NT2/D1 (cell line): ENCODE measurements at places on chromosomes 13 and 19.
A peak's percentile ranks its signal among the peaks of the same experiment; 100 is the strongest.

DNA sequence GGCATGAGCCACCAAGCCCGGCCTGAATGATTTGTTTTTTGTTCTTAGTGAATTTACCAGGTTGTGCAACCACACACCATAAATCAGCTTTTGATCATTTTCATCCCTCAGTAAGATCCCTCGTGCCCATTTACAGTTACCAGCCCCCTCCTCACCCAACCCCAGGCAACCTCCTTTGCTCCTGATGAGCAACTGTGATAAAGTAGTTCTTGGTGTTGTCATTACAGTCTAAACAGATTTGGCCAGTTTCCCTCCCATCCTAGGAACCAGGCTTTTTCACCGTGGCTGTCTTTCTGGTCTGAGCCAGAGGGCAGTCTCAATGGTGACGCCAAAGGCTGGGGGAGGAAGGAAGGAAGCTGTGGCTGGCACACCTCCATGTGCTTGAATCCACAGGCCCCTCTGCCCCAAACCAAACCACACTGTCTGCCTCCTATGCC lies 61.2 kb upstream of the WDFY2 start:
- no peak for DNase-seq

- DNase-seq: no peak
Measured at GRCh38 chr19:44876930-44877535, 14.0 kb upstream of the TOMM40 start.

- no peak for DNase-seq
Measured at GRCh38 chr19:6023936-6024335, 46.0 kb upstream of the RANBP3 start.

DNA sequence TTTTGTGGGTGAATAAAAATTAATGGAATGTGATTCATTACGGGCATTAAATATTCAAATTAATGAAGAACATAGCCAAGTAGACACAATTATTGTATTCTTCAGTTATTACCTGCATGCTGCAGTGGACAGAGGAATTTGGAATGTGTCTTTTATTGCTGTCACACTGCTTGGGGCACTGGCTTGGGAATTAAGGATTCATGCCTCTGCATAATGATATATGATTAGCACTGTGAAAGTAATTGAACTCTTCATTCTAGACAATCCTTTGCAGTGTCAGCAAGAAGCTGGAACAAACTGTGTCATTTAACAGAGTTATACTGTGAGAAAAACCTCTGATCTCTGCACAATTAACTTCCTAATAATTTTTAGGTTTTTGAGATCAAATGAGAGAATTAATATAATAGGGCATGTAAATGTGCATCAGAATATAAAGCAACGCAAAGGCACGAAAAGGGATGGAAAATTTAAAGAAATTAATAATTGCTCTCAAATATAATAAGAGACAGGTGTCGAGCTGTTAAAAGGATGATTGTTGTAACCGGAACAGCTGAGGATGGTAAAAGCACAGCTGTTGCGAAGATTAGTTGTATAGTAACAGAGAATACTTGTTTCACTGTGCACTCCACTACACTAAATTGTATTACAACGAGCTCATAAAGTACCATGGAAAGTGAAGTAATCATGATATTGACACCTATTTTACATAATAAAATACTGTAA lies 235.1 kb upstream of the MIR17HG start:
- no peak for DNase-seq

- no peak for DNase-seq
Measured at GRCh38 chr13:98014766-98015165, 61.3 kb downstream of the IPO5 start.

GRCh38 chr19:1181606-1182005 lies 7.5 kb upstream of the SBNO2 start:
- DNase-seq: no peak

DNA sequence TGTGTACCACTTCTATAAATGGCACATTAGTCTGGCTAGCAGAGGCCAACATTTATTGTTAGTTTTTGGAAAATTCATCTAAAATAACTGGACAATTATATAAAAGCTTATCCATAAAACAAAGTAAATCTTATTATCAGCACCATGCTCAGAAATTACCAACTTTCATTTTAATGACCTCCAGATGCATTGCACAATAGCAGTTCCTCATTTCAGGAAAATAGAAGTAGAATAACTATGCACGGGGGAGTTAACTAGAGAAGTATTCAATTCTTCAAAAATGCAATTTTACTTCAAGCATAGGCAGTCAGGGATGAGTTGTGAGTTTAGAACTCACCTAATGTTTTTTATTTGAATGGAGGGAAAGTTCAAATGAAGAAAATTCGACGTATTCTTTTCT lies 1023.5 kb downstream of the PCDH17 start:
- DNase-seq: no peak

DNA sequence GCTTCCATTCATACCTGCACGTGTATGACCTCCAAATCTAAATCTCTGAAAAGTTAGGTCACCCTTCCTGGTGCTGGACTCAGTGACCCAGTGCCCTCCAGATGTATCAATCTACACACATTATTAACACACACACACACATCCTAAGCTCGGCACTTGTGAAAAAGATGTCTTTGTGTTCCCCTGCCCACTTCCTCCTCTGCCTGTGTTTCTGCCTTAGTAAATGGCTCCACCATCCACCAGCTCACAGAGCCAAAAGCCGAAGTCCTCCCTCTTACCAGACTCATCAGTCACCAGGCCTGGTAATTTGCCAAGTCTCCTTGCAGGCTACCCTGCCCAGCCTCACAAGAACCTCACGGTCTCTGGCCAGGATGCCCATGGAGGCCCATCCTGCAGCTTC lies 131.5 kb downstream of the SHISA2 start:
- no peak for DNase-seq

DNA sequence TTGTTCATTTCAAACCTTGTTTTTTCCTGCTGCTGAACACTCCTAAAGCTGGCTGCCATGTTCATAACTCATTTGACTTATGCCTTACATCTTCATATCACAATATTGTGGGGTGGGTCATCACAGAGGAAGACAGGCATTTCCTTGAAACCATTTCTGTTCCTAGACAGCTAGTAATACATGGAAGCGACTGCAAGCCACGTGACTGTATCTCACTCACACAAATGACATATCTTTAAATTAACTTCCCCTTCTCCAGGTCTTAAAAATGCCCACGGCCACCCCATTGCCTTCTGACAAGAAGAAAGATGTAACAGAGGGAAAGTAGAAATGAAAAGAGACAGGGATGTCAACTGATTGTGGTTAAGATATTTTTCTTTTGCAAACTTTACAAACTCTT lies 236.8 kb downstream of the LMO7 start:
- no peak for DNase-seq

DNA sequence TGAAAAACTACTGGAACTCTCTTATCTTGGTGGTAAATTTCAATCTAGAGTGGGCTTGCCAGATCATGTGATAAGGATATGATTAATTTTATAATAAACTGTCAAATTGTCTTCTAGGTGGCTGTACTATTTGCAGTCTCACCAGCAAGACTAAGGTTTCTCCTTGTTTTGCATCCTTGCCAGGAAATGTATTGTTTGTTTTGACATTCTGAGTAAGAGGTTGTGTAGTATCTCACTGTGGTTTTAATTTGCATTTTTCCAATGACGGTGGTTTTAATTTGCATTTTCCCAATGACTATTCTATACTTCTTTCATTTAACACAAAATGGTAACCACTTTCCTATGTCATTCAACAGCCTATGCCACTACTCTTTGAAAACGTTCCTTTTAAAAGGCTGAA lies 2.0 kb downstream of the CAB39L start:
- no peak for DNase-seq

GRCh38 chr13:25249001-25249543 lies 38.2 kb downstream of the MTMR6 start:
- peak; percentile 22 for DNase-seq

- no peak for DNase-seq
Measured at GRCh38 chr13:111511219-111511732, 190.8 kb downstream of the TEX29 start.

- peak; percentile 20 for DNase-seq
Measured at GRCh38 chr13:22210134-22210930, 539.5 kb downstream of the FGF9 start.

- DNase-seq: no peak
Measured at GRCh38 chr19:46484656-46485055, 11.0 kb downstream of the PNMA8B start.

DNA sequence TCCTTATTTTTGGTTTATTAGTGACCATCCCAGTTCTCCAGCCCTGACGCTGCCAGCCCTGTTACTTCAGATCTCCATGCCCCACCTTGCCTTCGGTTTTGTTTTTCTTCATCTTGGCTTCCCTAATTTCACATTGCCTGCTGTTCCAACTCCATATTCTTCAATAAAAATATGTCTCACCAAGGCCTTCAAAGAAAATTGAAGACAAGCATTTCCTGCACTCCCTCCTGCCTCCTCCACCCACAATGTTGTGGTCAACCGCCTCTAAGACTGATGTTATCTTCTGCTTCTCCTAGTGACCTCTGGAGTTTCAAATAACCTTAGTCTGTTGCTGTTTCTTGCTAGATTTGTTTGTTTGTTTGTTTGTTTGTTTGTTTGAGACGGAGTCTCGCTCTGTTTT lies 14.6 kb downstream of the PLD3 start:
- no peak for DNase-seq

DNA sequence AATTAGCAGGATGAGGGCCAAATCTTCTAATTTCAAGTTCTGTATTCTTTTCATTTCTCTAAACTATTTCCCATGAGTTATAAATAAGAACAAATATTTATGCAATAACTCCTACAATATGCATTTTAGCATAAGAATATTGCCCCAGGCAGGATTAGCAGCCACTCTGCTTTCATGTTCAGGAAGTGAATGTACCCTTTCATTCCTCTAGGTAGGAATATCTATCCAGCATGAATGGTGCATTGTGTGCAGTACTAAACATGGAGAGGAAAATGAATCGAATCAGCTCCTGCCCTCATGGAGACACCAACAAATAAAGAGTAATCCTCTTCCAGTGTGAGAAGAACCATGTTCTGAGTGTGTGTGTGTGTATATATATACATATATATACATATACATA lies 41.0 kb downstream of the LHFPL6 start:
- DNase-seq: no peak

GRCh38 chr19:43633520-43633919 lies 6.1 kb downstream of the CADM4 start:
- DNase-seq: no peak

DNA sequence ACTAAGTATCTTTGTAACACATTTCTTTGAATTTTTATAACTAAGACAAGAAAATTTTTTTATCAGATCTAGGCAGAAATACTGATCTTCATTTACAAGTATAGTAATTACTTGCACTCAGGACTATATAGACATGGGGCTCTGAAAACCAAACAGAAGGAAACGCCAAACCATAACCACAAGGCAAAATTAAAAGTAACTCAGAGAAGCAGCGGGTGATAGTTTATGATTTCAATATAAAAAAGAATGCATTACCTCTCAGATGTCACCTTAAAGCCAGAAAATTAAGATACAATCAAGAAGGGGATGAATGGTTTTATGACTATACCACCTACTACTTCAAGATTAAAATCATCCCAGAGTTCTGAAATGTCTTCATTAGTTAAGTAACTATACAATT lies 6.7 kb downstream of the SHISA2 start:
- DNase-seq: no peak

- DNase-seq: no peak
Measured at GRCh38 chr13:60090574-60090973, 73.2 kb downstream of the DIAPH3 start.

DNA sequence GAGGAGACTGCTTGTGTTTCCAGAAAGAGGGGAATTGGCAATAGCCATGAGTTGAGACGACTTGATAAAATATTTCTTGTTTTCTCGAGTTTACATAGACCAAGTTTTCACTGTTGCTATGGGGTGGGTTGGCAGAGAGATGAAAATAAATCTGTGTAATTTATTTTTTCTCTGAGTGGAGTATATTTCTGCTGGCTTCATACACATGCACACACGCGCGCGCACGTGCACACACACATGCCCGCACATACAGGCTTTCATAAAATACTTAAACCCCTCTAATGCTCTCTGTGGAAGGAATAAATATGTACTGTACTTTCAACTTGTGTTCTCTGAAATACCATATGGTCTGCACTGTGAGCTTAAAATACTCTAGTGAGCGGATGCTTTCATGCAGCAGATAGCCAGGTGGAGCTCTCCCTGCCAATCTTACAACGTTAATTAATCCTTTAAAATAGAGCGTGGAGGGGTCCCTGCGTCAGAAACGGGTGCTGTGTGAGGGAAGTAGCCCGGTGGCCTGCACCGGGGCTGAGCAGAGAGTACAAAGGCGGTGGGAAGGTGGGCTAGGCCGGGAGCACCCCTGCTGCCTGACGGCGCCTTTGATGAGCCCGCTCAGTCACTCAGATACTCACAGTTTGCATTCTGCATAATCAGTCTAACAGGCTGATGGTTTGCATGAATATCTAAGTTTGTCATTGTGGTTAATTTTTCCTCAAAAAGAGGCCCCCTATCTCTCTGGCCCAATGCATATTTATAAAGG lies 44.1 kb downstream of the CCNE1 start:
- no peak for DNase-seq

DNA sequence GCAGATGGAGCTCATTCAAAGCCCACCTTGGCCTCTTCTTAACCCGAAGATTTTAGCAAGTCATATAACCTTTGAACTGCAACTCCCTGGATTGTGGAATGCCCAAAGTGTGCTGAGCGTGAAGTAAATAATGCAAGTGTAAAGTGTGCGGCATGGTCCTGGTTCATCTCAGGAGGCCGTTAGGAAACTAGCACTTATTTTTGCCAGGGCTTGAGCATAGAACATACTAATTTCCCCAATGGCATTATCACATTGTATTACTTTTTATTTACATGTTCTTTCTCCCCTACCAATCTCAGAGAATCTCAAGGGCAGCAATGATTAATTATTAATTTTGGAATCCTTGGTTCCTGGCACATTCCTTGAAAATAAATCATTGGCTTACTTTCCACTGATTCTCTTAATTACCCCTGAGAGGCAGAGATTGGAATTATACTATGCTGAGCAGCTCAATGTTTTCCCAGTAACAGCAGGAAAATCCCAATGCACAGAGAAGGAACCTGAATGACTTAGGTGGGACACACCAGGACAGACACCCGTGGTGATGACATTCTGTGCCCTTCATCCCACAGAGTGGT lies 128.8 kb upstream of the GJB6 start:
- DNase-seq: no peak

- no peak for DNase-seq
Measured at GRCh38 chr19:10891405-10892086, 20.2 kb downstream of the CARM1 start.

DNA sequence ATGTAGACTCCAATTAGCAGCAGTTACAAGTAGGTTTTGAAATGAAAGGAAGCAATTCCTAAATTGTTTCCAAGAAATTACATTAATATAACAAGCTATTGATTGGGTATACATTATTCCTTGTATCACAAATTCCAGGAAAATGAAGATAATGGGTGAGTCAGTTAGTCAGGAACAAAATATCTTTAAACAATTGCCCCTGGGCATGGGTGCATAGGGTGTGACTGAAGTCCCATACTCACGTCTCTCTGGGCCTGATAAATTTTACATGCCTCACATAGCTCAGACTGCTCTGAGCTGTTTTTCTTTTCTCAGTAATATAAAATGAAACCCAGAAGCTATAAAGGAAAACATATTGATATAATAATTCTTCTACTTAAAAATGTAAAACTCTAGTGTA lies 87.8 kb downstream of the FNDC3A start:
- DNase-seq: no peak
